ENCODE measurements at places on chromosomes 12 and 14.

GRCh38 chr12:44477331-44477980 lies 398.7 kb downstream of the NELL2 start:
- DNase-seq = no peak

DNA sequence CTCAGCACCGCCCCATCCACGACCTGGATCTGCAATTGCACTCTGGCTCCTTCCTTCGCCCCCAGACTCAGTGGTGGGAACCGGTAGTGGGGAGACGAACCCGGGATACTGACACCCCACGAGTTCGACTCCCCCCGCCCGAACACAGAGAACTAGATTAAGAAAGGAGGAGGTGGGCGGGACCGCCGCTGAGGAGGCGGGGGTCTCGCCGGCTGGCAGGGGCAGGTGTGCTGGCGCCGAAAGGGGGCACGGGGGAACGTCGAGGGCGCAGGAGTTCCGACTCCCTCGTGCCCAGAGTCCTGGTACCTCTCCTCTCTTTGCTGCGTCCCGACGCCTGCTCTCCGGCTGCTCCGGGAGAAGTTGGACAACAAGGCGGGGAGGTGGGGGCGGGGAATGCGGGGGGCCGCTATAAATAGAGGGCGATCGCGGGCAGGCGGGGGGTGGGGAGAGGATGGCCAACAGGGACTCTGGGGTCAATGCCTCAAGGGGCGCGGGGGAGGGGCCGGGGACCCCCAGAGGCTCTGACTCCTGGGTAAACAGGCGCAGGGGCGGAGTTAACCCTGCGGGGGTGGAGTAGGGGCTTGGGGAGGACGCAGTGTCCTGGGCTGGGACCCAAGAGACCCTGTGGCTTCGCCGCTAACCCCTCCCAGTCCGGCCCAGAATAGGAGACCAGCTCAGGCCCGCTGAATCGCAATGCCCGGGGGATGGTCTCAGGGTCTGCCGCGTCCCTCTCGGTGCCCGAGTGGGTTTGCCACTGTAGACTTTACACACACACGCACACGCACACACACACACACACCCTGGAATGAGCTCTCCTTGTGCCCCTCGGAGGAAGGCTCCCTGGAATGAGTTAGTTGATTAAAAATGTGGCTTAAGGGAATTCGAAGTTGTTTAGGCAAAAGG lies 761 bp upstream of the NDRG2 start:
- no peak for DNase-seq

DNA sequence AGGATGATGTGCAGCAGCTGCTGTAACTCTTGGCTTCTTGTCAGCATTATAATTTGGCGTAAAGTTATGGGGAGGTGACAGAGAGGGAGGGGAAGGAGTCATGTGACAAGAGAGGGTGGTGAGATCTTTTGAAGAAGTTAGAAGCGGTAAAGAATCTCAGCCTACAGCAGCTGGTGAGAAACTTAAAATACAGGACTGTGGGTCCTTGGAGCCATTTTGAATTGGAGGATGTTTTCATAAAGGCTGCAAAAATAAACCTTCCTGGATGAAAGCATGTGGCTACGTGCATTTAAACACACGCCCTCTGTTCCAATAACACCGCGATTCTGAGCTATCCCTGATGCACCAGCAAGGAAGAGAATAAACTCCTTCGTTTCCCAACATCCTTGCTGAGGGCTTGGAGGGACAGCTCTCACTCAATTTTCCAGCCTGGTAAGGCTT lies 133.7 kb downstream of the TMEM30B start:
- DNase-seq = no peak

DNA sequence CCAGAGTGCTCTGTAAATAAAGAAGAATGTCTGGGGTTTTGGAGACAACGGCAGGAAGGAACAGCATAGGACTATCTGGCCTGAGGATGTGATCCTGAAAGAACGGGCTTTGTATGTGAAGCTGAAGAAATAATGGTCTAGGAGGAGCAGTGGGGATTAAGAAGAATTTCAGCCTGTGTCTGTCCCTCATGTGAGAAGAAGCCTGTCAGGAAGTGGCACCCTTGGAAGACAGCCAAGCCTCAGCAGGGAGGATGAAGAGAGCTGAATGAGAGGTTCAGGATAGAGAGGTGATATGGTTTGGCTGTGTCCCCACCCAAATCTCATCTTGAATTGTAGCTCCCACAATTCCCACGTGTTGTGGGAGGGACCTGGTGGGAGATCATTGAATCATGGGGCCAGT lies 56.9 kb upstream of the TCL1A start:
- DNase-seq = no peak

DNA sequence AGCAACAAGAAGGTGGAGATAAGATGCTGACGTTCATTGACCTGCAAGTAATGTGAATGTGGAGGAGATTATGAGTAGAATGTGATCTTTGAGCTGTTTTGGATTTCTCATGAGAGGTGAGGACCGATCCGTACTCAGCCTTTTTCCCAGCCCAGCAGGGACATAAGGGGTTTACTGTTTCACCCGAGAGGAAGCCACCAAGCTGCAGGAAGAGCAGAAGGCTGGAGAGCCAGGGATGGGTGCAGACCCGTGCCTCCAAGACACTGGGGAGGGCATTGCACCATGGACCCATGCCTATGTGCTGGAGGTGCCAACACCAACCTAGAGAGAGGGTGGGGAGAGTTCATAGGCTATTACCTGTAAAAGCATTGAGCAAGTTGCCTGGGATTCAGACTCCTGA lies 206.0 kb upstream of the DIO3 start:
- DNase-seq = no peak

DNA sequence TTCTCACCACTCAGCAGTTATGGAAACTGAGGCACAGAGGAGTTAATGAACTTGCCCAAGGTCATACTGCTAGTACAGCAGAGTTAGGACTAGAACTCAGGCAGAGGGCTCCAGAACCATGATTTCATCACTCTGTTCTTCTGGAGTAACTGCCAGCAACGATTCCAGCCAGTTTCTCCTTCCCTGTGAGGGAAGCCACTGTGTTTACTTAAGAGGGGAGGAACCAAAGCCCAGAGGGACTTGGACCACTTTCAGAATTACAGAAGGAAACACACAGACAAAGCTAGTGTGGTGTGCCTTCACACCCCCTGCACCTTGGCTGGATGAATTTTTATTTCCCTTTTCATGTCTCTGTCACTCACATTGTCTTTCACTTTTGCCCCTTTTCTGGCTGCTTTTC lies 398.2 kb downstream of the DPF3 start:
- DNase-seq = no peak

- DNase-seq = no peak
These were observed 15.4 kb downstream of the CHGA start for GRCh38 chr14:92938235-92938875.

DNA sequence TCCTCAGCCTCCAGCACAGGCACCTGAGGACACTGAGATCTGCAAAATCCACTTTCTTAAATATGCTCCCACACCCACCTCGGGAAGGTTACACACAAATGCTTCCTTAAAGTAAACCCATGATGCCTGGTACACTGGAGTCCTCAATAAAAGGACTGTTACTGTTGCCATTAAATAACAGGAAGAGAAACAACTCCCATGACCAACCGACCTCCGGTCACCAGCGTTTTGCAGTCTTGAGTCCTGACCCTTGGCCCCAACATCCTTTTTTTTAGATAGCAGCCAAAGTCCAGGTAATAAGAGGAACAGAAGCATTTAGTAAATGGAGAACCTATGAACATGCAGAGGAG lies 42.4 kb downstream of the ITPK1 start:
- no peak for DNase-seq

GRCh38 chr14:54193871-54194270 lies 202.9 kb upstream of the CDKN3 start:
- no peak for DNase-seq

DNA sequence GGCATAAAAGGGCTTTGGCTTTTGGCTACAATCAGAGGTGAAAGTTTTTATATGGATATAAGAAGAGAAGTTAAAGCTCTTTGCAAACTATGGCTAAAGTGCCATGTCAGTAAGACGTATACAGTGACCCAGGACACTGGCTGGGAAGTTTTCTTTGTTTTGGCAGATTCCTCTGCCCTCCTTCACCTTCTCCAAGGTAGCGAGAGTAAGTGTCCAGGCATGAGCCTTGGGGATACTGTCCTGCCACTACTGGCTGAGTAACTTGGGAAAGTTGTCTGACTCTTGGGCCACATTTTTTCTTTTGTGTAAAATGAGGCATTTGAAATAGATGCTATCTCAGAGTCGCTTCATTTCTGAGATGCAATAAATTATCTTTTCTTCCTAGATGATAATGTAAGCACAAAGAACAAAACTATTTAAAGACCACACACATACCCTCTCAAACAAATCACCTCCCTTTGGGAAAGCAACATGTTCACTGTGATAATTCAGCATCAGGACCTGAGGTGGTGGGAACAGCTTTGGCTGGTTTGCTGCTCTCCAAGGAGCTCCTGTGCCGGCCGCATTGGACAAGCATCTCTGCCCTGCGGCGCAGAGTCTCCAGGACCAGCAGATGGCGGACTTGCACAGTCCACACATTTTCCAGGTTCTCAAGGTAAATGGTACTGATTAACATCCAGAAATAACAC lies 106.3 kb downstream of the PTCSC3 start:
- peak; percentile 21 for DNase-seq

DNA sequence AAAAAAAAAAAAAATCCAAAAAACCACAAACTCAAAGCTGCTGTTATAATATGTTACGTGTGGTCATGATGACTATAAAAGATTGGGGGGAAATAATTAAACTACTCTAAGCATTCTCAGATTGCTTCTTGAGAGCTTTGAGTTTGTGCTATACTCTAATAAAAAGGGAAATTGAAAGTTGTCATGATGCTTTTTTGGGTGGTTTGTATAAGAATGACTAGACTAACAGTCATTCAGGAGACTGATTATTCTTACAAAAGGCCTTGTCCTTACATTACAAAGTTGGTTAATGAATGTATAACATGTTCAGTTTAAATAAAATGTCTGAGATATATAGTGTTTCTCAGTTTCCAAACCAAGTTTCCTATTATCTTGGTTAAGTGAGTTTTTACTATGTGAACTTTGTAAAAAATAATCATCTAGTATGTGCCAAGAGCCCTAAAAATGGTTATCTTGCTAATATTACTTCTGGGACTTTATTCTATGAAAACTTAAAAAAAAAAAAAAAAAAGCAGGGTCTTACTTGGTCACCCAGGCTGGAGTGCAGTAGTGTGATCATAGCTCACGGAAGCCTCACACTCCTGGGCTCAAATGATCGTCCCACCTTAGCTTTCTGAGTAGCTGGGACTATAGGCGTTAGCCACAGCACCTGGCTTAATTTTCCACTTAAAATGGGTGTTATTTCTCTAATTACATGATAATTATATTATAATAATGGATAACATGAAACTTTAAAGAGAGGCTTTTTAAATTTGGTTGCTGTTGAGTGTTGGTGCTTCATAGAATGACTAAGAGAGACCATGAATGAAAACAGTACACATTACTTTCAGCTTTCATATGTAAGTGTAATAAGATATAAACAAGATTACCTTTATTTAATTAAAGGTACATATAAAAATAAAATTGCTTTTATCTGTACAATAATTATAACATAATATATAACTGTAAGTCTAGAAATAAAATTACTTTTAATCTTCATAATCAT lies 459.6 kb upstream of the RGS6 start:
- no peak for DNase-seq

Measured in activated T-cell treated with anti-CD3 and anti-CD28 coated beads for 48 hours (primary cell).